M059J (cell line): ENCODE measurements at places on chromosomes 6 and 20.

DNA sequence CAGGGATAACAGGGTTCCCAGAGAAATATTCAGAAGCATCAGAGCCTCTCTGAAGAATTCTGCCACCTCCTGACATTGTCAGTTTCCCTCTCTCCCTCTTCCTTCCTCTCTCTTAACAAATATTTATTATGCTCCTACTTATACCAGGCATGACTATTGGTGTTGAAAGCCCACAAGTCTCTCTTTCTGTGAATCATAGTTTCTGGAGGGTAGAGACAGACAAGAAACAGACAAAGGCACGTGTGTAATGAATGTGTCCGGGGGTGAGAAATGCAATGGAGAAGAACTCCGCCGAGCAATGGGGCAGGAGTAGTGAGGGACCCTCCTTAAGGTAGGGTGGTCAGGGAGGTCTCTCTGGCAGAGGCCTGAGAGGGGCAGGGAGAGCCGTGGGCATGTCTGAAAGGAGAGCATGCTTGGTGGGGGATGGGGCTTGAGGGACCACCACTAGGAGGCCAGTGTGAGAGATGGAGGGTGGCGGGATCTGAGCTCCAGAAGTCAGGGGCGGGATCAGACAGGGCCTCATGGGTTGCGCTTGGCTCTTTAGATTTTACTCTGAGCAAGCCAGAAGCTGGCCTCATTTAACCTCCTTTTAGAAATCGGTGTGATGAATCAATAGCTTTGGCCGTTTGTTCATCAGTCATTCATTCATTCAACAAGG is 57.3 kb downstream of the EYA2 start:
- DNase-seq = peak; percentile 38

GRCh38 chr6:4592026-4592425 is 184.2 kb upstream of the CDYL start:
- no peak for DNase-seq

DNA sequence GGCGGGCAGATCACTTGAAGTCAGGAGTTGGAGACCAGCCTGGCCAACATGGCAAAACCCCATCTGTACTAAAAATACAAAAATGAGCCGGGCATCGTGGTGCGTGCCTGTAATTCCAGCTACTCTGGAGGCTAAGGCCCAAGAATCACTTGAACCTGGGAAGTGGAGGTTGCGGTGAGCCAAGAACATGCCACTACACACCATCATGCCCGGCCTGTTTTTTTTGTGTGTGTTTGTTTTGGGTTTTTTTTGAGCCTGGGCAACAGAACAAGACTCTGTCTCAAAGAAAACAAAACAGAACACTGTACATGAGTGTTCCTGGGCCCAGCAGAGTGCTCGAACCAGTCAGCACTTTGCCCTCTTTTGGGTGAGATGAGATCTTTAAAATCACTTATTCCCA is 159.1 kb downstream of the MTHFD1L start:
- DNase-seq = no peak

DNA sequence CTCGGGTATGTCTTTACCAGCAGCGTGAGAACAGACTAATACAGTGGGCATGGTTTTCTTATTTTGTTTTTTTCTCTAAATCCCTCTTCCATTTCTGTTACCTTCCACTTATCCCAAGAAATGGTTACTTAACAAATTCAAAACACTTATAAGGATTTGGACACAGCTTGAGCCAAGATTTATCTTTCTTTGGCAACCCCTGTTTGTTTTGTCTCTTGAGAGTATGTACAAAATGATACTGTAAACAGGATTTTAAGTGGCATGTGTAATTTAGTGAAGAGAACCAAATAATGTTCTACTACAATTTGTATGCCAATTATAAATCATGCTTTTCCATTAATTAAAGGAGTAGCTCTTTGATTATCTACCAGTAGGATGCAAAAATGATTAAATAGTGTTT is 51.4 kb downstream of the PPP1R14C start:
- DNase-seq = no peak

DNA sequence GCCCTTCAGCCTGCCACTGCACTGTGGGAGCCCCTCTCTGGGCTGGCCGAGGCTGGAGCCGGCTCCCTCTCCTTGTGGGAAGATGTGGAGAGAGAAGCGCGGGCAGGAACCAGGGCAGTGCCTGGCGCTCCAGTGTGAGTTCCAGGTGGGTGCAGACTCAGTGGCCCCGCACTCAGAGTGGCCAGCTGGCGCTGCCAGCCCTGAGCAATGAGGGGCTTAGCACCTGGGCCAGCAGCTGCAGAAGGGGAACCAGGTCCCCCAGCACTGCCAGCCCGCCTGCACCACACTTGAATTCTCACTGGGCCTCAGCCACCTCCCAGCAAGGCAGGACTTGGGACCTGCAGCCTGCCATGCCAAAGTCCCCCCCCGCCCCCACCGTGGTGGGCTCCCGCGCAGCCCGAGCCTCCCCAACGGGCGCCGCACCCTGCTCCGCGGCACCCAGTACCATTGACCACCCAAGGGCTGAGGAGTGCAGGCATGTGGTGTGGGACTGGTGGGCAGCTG is 205.9 kb downstream of the CLVS2 start:
- no peak for DNase-seq

- no peak for DNase-seq
These were observed 52.1 kb upstream of the FBXO30 start for GRCh38 chr6:145866456-145867396.

DNA sequence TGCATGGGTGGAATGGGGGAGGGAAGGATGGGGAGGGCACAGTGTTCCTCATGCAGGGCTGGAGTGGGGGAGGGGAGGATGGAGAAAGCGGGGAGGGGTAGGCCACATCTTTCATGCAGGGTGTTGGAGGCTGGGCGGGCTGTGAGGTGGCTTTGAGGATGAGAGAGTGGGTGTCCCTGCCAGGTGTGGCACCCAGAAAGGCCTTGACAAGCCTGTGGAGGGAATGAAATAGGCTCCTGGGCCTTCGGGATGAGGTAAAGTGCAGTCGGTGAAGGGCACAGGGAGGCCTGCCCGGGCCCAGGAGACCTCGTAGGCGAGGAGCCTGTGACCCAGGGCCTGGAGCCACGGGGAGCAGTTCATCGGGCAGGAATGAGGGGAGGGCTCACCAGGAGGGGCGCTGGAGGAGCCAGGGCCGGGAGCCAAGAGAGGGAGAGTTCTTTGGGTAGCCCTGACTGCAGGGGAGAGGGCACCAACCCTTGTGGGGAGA is 7.6 kb downstream of the CEBPB start:
- DNase-seq = no peak

DNA sequence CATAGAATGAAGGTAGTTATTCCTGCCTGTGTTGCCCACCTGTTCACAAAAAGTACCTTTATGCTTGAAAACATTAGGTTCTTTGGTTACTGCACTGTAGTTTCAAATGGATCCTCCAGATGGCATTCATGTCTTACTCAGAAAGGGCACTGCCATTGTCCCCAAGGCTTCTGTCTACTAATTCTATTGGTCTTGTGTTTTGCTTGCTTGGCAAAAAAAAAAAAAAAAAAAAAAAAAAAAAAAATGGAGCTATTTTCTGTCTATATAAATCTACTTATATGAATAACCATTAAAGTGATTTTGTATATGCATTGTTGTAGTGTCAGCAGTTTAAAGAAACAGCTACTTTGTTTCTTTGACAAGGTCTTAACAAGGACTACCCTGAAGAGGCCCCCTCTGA is 12.7 kb upstream of the EFHC1 start:
- peak; percentile 78 for DNase-seq

- peak; percentile 81 for DNase-seq
These were observed 414.3 kb downstream of the TFAP2A start for GRCh38 chr6:10000551-10000950.

GRCh38 chr6:162690158-162690557 is 37.4 kb downstream of the PRKN start:
- no peak for DNase-seq

GRCh38 chr6:118635909-118636735 is 15.3 kb downstream of the CEP85L start:
- no peak for DNase-seq

- peak; percentile 69 for DNase-seq
These were observed 12.9 kb downstream of the COX7A2 start for GRCh38 chr6:75230484-75231325.

GRCh38 chr6:169961772-169962561 is 210.5 kb downstream of the ERMARD start:
- no peak for DNase-seq

DNA sequence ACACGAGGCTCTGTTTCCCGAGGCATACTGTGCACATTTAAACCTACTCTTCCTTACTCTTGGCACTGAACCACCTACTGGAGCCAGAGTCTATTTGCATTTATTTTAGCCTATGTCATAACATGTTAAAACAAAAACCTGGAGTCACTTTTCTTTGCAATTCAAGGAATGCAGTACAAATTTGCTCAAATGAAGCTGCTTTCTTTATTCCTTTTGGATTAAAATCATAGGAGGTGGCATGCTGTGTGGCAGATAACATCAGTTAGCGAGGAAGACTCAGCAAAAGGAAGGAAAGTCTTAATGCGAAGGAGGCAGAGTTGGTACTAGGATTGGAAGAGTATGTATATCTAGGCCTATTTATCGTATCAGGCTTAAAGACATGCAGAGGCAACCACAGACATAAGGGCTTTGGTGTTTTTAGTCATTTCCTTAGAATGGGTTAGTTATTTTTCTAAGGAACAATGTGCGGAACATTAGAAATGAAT is 92.9 kb downstream of the SAMD3 start:
- DNase-seq = no peak

- no peak for DNase-seq
These were observed 23.0 kb downstream of the CARMIL1 start for GRCh38 chr6:25302151-25302550.
